Upper lobe of left lung (tissue), 6 donors: ENCODE measurements at places on chromosomes 2 and 18. TPM values are rescaled to one million over a fixed set of nuclear protein-coding genes. Genes with fewer than 3 reads are reported as not detected.

Gene SPATA3
- not detected for total RNA-seq

- no peak overlapping the region for H3K4me3 ChIP-seq
- H3K36me3 ChIP-seq: no peaks in the 10 kb centered on the region
- no peak overlapping the region for H3K27ac ChIP-seq
- no peak for DNase-seq
- no peaks in the 10 kb centered on the region for H3K27me3 ChIP-seq
Measured at GRCh38 chr18:62586781-62587487, 64.1 kb downstream of the ZCCHC2 start.

DNA sequence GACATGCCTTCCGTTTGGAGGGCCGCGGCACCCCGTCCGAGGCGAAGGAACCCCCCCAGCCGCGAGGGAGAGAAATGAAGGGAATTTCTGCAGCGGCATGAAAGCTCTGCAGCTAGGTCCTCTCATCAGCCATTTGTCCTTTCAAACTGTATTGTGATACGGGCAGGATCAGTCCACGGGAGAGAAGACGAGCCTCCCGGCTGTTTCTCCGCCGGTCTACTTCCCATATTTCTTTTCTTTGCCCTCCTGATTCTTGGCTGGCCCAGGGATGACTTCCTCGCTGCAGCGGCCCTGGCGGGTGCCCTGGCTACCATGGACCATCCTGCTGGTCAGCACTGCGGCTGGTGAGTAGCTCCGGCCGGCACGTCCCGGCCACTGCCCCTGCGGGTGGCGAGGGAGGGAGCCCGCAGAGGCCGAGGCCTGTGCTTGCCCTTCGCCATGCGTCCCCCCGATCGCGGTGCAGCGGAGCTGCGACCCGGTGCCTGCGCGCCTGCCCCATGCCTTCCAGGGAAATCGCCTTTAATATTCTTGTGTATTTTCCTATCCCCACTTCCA is 1.2 kb downstream of the BMPR2 start:
- H3K27ac ChIP-seq: peak overlapping the region; percentile 96
- H3K4me3 ChIP-seq: peak overlapping the region; percentile 47
- no peaks in the 10 kb centered on the region for H3K27me3 ChIP-seq
- peaks cover 12% of the 10 kb centered on the region for H3K4me1 ChIP-seq

DNA sequence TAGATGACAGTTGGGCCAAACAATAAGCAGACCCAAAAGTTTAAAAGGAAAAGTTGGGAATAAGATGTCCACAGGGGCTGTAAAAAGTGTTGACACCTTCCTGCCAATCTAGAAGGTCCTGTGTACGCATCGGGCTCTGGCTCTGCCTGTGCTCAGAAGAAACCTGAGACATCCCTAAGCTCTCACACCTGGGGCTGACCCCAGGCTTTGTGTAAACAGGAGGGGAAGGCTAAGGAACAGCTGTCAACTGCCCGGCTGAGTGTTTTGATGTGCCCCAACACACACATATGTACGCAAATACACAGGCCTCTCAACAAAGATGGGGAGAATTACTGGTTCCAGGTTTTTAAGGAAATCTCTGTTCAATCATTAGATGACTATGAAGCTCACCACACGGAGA is 59.5 kb downstream of the TMEM131 start:
- H3K4me3 ChIP-seq: no peak overlapping the region
- no peak for DNase-seq
- H3K36me3 ChIP-seq: no peaks in the 10 kb centered on the region
- no peaks in the 10 kb centered on the region for H3K27me3 ChIP-seq
- peaks cover 18% of the 10 kb centered on the region for H3K4me1 ChIP-seq
- H3K27ac ChIP-seq: no peak overlapping the region

DNA sequence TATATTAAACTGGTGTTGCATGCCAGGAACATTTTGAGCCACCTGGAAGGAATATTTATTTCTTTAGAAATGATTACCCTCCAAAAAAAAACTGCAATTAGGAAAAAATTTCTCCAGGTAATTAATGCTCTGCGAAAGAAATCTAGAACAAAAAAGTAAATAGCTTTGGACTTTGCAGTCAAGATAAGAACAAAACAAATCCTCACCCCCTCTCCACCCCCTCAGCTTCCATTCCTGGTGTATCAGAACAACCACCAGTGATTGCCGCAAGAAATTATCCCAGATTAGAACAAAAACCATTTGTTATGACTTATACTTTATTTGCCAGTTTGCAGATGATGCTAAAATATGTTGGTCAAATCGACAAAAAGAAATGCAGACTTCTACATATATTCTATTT is 17.0 kb upstream of the TCF7L1 start:
- H3K27me3 ChIP-seq: no peaks in the 10 kb centered on the region
- H3K4me1 ChIP-seq: no peaks in the 10 kb centered on the region
- no peak overlapping the region for H3K4me3 ChIP-seq
- no peak overlapping the region for H3K27ac ChIP-seq
- DNase-seq: no peak

Gene SERPINB13
- total RNA-seq: not detected

DNA sequence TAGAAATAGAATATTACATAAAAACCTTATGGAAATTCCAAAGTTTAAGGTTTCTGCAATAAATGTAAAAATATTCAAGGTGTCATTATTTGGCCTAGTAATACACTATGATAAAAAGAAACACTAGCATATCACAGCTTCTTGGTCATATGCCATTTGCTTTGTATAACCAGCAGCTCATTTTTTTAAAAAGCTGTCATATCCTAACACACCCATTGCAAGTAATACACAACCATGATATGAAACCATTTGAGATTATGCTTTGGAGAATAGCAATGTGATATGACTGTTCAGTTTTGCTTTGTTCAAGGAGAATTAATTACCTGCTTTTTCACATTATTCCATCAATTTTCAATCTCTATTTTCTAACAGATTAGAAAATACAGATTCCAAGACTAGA is 149.0 kb downstream of the IKZF2 start:
- no peaks in the 10 kb centered on the region for H3K36me3 ChIP-seq
- DNase-seq: no peak
- no peaks in the 10 kb centered on the region for H3K27me3 ChIP-seq
- no peak overlapping the region for H3K27ac ChIP-seq

DNA sequence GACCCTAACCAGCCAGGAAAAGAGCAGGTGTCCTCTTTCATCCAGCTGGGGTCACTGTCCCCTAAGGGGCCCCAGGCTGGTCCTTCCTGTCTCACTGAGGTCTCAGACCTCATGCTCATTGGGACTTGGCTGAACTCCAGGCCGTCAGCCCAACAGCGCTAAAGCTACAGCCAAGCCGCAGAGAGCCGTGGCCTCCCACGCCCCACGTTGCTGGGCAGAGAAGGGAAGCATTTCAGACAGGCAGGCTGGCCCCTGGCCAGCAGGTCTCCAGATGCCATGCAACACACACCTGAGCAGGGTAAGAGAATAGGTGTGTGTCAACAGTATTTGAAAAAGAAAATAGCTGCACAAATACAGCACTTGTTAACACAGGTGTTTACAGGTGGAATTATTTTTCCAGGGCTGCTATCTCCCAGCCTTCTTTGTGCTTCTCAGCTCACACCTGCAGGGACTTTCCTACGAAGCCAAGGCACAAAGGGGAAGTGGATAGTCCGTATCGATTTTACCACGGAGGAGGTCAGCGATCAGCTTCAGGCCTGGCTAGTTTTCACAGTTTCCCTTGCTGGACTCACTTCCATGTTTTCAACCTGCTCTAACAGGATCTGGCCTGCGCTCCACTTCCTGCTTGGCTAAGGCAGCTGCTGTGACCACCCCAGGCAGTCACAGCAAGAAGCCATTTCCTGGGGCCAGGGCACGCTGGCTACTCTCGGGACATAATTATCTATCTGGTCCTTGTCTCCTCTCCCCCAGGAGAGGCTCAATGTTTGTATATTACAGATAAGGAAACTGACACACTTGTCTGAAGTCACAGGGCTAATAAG is 156.1 kb upstream of the ID2 start:
- no peaks in the 10 kb centered on the region for H3K27me3 ChIP-seq
- peaks cover 12% of the 10 kb centered on the region for H3K4me1 ChIP-seq
- no peaks in the 10 kb centered on the region for H3K36me3 ChIP-seq
- DNase-seq: peak; percentile 93
- H3K4me3 ChIP-seq: no peak overlapping the region
- peak overlapping the region; percentile 31 for H3K27ac ChIP-seq

- no peaks in the 10 kb centered on the region for H3K4me1 ChIP-seq
- no peaks in the 10 kb centered on the region for H3K27me3 ChIP-seq
- H3K36me3 ChIP-seq: no peaks in the 10 kb centered on the region
- no peak overlapping the region for H3K27ac ChIP-seq
- no peak for DNase-seq
- H3K4me3 ChIP-seq: no peak overlapping the region
Measured at GRCh38 chr2:129242269-129242668, 737.2 kb upstream of the RAB6C start.

DNA sequence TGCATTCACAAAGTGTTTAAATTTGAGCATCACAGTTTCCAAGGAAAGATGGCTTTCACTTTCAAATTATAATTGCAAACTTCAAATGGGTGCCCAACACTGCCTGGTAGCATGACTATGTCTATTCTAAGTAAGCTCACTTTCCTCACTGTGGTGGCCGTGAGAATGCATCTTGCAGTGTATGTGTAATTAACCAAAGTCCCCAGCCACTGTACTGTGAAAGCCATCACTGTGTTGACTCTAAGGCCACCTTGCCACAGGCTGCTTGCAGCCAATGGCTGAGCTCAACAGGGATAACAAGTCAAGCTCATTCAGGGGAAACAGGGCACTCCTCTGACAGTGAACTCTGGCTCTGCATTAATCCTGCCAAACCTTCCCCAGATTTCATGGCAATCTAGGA is 43.3 kb upstream of the LGALSL start:
- no peak overlapping the region for H3K27ac ChIP-seq
- H3K4me1 ChIP-seq: peaks cover 10% of the 10 kb centered on the region

DNA sequence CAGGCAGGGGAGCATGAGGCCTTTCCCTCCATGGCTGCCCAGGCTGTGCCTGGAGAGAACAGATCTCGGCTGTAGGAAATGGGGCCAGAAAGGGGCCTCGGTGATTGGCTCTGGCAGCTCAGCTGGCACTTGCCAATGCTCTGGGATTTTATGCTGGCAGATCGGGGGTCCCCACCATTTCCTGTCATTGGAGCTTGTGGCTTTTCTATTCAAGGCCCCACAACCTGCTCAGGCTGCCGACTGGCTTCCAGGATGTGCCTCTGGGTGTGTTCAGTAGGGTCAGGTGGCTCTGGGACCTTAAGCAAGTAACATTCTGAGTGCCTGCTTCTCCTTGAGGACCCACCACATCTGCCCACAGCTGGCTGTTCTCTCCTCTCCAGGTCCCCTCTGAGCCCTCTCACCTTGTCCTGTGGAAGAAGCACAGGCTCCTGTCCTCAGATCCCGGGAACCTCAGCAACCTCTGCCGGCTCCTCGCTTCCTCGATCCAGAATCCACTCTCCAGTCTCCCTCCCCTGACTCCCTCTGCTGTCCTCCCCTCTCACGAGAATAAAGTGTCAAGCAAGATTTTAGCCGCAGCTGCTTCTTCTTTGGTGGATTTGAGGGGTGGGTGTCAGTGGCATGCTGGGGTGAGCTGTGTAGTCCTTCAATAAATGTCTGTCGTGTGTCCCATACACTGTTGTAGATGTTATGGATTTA is 4.2 kb downstream of the GNLY start:
- peaks cover 3% of the 10 kb centered on the region for H3K4me1 ChIP-seq
- H3K27me3 ChIP-seq: no peaks in the 10 kb centered on the region
- no peak overlapping the region for H3K4me3 ChIP-seq
- DNase-seq: no peak
- H3K36me3 ChIP-seq: no peaks in the 10 kb centered on the region
